Mesothelial cell of epicardium (in vitro differentiated cells): ENCODE measurements at places on chromosomes 1 and 21.

DNA sequence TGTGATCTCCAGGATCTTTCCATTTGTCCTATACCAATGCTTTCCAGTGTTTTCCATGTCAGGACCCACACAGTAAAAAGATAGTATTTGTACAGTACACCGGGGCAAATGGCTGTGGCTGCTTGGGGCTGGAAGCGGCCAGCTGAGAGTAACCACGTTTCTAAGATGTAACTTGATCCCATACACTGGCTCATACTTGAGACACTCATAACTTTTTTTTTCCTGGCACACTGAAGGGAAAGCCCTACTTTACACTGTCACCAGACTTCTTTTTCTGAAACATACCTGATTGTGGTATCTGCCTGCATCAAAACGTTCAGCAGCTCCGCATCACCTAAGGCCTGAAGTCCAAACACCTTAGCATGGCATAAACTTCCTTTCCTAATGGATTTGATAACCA lies 21.6 kb downstream of the VPS13D start:
- no peak for DNase-seq

DNA sequence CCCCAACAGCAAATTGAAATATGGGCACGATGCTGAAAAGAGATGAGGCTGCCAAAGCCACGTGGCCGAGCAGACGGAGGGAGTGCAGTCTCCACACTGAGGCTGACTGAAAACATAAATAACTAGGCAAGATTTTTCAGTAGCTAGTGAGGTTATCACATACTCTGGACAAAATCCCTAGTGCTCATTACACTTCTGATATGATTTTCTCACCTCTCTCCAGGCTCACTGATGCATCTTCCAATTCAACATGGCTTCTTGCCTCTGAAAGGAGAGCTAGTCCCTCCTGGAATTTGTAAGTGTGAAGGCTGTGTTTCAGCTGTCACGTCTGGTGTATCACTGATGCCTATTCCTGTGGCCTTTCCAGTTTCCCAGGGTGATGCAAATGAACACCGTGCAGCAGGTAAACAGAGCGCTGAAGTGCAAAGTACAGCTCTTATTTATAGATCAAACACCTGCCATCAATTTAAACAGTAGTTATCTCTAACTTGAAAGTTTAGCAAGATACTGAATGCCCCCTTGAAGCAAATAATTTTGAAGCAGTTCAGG lies 656.1 kb downstream of the KIF26B start:
- DNase-seq: no peak

DNA sequence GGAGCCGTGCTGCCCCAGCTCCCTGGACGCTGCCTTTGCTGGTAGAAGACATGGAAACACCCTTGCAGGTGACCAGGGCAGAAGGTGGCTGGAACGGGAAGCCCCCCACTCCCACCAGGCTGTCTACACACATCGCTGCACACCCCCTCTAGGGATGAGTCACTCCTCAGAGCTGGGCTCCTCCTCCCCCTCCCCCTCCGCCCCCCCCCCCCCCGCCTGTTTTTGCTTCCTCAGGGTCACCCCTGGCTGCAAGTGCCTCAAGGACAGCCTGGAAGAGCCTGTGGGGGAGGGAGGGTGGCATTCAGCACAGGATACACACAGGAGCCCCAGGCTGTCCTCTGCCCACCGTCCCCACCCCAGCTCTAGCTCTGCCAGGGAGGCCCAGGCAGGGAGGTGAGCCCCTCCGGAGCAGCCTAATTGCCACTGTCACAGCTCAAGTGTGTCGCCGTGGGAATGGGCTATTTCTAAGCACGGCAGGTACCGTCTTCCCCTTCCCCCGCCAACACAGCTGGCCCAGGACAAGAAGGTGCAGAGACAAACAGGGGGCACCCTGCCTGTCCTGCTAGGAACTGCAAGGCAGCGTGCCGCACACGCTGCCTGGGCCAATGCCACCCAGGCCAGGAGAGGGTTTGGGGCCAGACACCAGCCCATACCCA lies 2.5 kb downstream of the FNDC10 start:
- DNase-seq: no peak

DNA sequence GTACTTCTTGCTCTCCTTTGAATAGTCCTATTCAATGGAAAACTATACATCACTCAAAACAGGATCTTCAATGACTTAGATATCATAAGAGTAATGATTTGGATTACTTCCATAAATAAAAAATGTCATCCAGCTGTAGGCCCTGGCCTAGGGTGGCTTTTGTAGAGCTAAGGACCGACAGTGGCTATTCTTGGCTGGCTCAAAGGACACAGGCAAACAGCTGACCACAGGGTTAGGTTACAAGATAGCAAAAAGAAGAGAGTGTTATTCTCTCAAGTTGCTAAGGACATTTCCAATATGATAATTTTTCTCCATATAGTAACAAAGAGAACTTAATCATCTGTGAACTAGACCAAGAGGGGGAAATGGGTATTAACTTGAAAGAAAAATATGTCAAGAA lies 495.1 kb downstream of the PLPP3 start:
- DNase-seq: no peak

GRCh38 chr1:40658751-40659648 lies 6.5 kb downstream of the RIMS3 start:
- DNase-seq: no peak
